ENCODE measurements at places on chromosomes 2 and 18. TPM values are rescaled to one million over a fixed set of nuclear protein-coding genes. Genes with fewer than 3 reads are reported as not detected.

Gene LYG2
- not detected for total RNA-seq

- H3K36me3 ChIP-seq, result no peaks in the 10 kb centered on the region
- no peak overlapping the region for H3K4me3 ChIP-seq
- no peak overlapping the region for H3K27ac ChIP-seq
- H3K27me3 ChIP-seq, result no peaks in the 10 kb centered on the region
Measured at GRCh38 chr2:211390536-211391188, 834.3 kb downstream of the CPS1 start.

DNA sequence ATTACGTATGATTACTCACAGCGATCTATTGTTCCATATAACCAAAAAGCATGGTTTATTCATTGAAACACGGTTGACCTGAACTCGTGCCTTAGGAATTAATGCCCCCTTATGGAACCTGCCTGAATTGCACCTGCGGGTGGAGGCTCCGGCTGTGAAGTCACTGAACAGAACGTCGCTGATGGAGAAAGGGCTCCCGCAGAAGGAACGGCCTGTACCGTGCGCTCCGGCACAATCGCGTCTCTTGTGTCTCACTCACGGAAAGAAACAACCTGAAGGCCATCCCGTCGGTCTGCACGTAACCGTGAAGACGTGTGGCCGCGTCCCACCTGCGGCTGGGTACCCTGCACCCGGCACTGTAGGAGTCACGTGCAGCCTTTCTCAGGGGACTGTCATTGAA lies 133.1 kb downstream of the NFATC1 start:
- no peak overlapping the region for H3K27ac ChIP-seq
- no peaks in the 10 kb centered on the region for H3K36me3 ChIP-seq
- no peaks in the 10 kb centered on the region for H3K4me1 ChIP-seq
- no peak overlapping the region for H3K4me3 ChIP-seq
- 0 out of 2 replicates have a peak, but pooled peaks cover 4% of the 10 kb centered on the region for H3K27me3 ChIP-seq

GRCh38 chr2:42868874-42869273 lies 76.5 kb upstream of the HAAO start:
- no peak overlapping the region for H3K4me3 ChIP-seq
- no peaks in the 10 kb centered on the region for H3K27me3 ChIP-seq

DNA sequence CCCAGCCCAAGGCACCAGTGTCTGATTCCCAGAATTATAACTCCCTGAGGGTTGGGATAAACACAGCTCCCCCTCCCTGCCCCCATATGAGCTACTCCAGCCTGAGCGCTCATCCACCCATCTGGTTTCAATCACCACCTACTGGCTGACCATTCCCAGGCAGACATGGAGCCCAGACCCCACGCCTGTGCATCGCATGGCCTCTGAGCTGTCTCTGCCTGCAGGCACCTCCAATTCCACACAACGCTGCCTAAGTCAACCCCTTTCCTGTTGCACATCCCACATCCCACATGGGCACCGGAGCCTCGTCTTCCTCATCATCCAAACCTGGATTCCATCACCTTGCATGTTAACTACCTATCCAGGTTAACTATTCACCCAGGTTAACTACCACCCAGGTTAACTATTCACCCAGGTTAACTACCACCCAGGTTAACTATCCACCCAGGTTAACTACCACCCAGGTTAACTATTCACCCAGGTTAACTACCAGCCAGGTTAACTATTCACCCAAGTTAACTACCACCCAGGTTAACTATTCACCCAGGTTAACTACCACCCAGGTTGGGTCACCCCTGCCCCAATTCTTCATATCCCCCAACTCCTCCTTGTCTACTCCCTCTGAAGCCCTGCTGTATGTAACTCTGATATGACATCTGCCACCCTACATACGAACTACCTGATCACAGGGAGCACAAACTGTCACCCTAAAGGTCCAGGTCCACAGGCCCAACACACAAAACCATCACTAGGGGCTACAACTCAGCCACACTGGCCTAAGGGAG lies 47.8 kb downstream of the TEX51 start:
- no peak for DNase-seq
- H3K27me3 ChIP-seq, result peaks cover 6% of the 10 kb centered on the region
- no peaks in the 10 kb centered on the region for H3K4me1 ChIP-seq
- H3K36me3 ChIP-seq, result no peaks in the 10 kb centered on the region
- no peak overlapping the region for H3K4me3 ChIP-seq
- H3K27ac ChIP-seq, result no peak overlapping the region

GRCh38 chr18:29540548-29540947 lies 1363.6 kb upstream of the CDH2 start:
- H3K4me1 ChIP-seq, result no peaks in the 10 kb centered on the region
- no peak for DNase-seq
- H3K36me3 ChIP-seq, result no peaks in the 10 kb centered on the region
- H3K27ac ChIP-seq, result no peak overlapping the region
- no peak overlapping the region for H3K4me3 ChIP-seq

GRCh38 chr2:221975151-221975550 lies 323.6 kb downstream of the PAX3 start:
- no peaks in the 10 kb centered on the region for H3K4me1 ChIP-seq
- no peak overlapping the region for H3K27ac ChIP-seq
- no peaks in the 10 kb centered on the region for H3K36me3 ChIP-seq
- DNase-seq, result no peak

DNA sequence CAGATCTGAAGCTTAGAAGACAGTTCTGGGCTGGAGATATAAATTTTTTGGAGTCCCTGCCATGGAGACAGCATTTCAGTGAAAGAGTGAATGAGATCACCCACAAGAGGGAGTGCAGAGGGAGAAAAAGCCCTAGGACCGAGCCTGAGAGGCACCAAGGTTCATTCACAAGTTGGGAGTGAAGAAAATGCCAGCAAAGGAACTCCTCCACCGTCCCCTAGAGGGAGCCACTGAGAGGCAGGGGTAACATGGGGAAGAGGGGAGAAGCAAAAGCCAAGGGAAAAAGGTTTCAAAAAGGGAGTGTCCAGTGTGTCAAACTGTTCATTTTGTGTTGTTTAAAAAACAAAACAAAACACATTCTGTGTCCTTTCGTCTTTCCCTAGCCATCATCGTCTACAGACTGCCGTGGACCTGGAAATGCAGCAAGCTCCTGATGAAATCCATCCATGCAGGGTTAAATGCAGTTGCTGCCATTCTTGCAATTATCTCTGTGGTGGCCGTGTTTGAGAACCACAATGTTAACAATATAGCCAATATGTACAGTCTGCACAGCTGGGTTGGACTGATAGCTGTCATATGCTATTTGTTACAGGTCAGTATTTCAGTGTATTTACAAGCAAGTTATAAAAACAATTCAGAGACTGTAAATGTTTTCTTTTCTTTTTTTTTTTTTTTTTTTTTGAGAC lies 19.1 kb downstream of the CYBRD1 start:
- H3K4me1 ChIP-seq, result peaks cover 16% of the 10 kb centered on the region
- no peak overlapping the region for H3K4me3 ChIP-seq
- H3K27me3 ChIP-seq, result no peaks in the 10 kb centered on the region
- DNase-seq, result peak; percentile 25
- H3K36me3 ChIP-seq, result peaks cover 4% of the 10 kb centered on the region

- no peak overlapping the region for H3K27ac ChIP-seq
- no peaks in the 10 kb centered on the region for H3K36me3 ChIP-seq
- peaks cover 27% of the 10 kb centered on the region for H3K4me1 ChIP-seq
- no peak for DNase-seq
- H3K27me3 ChIP-seq, result no peaks in the 10 kb centered on the region
Measured at GRCh38 chr2:240919161-240919781, 13.1 kb downstream of the CROCC2 start.
